ENCODE measurements at places on chromosomes 5 and 9.

- no peak for DNase-seq
These were observed 151.8 kb downstream of the EPB41L4A start for GRCh38 chr5:112267231-112267630.

GRCh38 chr5:35884191-35884769 is 27.6 kb downstream of the IL7R start:
- no peak for DNase-seq

GRCh38 chr9:118422508-118422907 is 718.3 kb downstream of the TLR4 start:
- DNase-seq = no peak

DNA sequence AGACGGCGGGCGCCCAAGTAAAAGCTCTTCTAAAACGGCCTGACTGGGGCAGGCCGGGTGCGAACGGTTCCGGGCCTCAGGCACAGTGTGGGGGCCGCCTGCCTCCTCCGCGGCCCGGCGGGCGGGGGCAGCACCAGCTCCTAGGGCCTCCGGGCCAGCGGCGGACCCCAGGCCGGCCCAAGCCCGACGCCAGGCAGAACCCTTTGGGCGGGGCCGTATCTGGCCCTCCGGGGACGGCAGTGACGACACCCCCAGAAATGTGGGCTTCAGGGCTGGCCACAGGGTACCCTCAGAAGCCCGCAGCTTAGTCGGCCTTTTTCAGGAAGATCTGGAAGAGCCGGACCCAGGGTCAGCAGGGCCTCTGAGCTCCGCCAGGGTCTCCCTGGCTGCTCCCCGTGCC is 4.0 kb downstream of the LTC4S start:
- no peak for DNase-seq

- DNase-seq = no peak
These were observed 904 bp downstream of the GDNF start for GRCh38 chr5:37838933-37839341.

DNA sequence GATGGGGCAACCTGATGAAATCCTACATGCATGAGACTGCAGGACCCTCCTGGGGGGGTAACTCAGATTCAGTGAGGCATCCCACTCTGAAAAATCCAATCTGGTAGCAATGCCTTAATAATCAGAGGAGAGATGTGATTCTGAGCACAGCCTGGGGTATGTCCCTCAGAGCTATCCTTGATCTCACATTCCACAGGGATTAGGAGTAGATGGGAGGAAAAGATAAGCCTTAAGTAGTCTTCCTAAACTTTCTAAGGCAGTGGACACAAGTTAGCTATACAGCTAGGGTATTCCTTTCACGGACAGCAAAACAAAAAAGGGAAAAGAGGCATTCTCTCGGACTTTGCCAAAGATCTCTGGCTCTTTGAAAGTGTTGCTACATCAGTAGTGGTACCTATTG is 3.9 kb upstream of the SPATA9 start:
- no peak for DNase-seq

DNA sequence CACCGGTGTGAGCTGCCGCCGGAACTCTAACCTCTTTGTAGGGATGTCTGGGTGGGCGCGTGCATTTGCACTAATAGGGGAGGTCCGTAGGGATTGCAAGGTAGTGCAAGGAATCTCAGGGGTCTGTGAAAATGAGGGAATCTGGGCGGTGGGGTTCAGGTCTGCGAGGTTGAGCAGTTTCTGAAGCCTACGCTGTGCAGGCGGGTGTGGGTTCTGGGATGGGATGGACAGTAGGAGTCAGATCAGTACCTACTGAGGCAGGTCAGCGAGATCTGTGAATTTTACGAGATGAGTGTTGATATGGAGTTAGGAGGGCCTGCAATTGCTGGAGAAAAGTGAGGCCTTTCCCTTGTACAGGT is 856 bp upstream of the ATOSB start:
- DNase-seq = no peak

GRCh38 chr9:19127871-19128500 is 694 bp upstream of the PLIN2 start:
- no peak for DNase-seq

- DNase-seq = no peak
These were observed 66.1 kb downstream of the KIF4B start for GRCh38 chr5:155079698-155080097.

DNA sequence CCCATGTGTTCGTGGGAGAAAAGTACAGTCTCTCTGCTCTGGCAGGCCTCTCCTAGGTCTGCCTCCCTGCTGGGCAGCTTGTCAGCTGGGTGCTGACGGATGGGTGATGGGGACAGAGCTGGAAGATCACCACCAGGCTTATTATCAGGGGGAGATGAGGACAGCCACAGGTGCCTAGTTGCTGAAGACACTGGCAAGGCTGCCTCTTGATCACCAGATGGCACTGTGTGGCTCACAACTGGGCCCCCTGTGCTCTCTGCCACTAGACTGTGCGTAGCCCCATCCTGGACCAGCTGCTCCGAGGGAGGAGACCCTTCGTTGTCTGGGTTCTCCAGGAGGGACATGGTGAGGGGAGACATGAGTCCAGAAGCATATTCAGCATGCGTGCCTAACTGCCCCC is 73.0 kb downstream of the KIF24 start:
- no peak for DNase-seq

DNA sequence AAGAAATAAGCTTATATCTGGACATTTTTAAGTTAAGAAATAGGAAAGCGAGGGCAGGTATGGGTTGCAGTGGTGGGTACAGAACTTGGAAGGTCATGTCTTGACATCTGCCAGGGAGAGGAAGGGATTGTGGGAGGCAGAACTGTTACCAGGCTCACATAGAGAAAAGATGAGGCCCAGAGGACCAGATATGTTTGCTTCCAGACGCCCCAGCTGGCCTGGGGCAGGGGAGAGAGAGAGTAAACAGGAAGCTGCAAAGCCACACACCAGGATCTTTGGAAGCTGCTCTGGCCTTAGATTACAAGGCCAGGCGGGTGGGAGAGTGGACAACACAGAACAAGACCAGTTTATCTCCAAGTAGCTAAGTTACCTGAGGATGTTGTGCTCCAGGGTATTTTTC is 71.2 kb downstream of the MARCHF11 start:
- DNase-seq = no peak

- DNase-seq = no peak
These were observed 6.4 kb downstream of the SOWAHA start for GRCh38 chr5:132819468-132819867.

DNA sequence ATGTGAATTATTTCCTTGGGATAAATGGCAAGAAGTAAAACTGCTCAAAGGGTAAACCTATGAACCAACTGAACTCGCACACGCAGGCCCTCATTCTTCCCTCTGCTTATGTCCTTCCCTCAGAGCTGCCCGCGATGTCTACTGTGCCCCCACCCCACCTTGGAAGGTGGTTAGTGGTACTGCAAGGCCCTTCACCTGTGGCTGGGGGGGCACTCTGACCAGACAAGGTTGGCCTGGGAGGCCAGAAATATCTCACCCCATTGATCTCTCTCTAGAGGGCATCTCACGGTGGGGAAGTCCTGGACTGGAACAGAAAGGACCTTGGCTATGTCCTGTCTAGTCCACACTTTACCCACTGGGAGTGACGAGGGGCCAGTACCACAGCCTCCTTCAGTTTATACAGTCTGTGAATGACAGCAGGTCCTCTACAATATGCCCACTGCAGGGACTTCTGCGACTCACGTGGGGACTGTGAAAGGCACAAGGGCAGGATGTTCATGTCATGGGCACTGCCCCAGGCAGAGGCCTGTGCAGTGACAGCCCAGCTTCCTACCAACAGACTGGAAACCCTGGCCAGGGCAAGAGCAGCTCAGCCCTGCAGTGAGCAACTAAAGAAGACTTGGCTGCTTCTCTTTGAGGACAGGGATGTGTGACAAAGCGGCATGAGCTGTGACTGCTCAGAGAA is 56.8 kb upstream of the SYNPO start:
- no peak for DNase-seq

- no peak for DNase-seq
These were observed 434.0 kb upstream of the C9orf72 start for GRCh38 chr9:28007097-28007817.

DNA sequence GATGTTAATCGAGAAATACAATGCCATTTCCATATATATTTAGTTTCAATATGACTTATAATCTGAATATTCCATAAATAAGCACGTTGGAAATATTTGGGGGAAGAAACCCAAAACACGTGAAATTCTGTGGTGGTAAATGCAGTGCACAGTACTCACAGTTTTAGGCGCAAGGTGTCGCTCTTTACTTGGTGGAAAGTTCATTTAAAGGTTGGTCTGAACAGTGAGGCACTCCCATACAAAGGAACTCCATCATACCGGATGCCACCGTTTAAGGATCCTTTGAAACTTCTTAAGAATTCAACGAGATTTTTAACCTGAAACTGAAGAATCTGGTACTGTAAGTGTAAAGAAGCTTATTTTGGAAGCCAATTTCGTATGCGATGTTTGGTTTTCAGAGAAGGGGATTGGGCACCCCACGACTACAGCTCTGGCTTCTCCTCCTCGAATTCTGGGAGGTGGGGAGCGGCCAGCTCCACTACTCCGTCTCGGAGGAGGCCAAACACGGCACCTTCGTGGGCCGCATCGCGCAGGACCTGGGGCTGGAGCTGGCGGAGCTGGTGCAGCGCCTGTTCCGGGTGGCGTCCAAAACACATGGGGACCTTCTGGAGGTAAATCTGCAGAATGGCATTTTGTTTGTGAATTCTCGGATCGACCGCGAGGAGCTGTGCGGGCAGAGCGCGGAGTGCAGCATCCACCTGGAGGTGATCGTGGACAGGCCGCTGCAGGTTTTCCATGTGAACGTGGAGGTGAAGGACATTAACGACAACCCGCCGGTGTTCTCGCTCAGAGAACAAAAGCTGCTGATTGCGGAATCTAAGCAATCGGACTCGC is at the start of gene PCDHA11:
PCDHA11 (plus strand) TSS at position 237 of the 834 bp plus-strand sequence; CDS start at position 384, 147 bp downstream.
- peak; percentile 47 for DNase-seq

DNA sequence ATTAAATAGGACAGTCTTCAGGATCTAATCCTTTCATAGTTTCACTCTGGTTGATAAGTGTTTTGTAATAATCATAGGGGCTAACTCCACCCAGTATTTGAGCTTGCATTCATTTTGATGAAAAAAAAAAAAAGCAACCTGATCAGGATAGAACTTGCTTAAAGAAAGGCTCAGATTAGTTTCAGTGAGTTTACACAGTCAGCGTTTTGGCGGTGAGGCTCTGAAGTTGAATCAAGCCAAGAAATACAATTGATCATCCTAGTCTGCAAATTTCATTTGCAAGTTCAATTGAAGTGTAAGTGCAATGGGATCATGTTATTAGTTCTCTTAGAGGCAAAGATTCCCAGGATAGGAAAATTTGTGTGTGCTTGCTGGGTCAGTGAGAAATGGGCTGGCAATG is 159.7 kb upstream of the ELL2 start:
- no peak for DNase-seq

DNA sequence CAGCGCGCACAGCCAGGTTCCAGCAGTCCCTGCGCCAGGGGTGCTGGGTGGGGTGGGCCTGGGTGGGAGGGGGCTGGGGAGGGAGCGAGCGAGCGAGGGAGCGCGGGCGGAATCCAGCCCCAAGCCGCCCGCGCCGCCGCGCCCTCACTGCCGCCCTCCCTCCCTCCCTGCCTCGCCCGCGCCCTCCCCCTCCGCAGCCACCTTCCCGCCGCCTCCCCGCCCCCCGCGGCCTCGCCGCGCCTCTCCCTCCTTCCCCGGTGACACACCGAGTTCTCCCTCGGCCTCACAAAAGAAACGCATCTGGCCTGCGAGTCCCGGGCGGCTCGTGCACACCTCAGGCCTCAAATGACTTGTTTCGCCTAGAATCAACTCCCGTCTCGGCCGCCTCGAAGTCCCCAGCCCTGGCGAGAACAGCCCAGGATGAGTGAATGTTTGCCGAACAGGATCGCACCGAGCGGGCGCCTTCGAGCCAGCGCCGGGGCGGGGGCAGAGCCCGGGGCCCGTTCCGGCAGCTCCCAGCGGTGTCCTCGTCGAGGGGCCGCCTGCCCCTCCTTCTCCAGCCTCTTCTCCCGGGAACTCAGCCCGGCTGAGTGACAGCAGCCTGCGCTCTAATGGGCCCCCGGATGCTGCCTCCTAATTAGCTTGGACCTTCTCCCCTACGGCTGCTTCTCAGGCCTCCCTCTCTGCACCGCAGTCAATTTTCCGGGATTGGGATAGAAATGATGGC is 371 bp upstream of the PITX1 start:
- no peak for DNase-seq

DNA sequence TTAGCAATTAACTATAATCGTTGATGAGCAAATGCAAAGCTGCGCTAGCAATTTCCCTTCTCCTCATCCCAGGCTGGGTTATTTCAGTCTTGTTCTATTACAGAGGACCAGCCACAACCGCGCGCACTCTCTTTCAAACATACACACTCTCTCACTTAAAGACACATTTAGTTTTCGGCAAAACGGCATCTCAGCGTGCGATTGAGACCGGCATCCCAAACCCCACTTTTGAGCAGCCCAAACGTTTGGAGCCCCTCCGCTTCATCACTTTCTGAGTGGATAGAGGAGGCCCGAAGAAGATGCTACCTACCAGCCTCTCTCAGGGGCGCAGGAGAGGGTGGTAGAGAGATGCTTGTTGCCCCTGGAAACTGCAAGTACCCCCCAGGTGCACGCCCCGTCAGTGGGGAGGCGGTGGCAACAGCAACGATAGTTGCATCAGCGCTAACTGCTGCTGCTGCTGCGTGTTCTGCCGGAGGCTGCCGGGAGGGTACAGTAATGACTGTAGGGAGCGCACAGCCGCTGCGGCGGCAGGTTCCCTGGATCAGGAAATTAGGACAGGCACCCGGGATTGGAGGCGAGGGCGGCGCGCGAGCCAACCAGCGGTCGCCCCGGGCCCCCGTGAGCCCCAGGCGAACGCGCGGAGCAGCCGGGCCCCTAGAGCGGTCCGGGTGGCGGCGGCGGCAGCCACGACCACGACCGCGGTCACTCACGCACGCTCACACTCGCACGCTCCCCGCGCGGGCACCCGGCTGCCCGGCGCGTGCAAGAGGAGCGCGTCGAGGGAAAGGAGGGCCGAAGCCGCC is 467 bp upstream of the VLDLR start:
- peak; percentile 65 for DNase-seq

DNA sequence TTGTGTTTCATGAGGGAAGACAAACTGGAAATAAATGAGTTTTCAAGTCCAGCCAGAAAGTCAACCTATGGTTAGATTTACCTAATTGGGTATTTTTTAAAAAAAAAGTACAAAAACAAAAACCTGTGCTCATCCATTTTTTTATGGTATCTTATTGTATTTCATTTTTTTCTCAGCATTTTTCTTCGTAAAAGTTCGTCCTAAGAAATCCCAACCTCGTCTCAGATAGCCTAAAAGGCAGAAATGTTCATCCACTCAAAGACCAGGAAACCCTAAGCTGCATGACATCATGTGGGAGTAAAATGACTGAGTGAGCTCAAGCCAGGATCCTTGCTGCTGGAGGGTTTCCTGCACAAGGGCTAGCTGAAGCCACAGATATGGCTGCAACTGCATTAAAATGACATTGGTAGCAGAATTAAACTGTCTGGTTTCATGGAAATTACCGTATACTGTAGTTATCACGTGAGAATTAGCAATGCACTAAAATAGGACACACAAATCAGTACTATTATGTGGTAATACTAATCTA is 70.4 kb downstream of the NFIB start:
- DNase-seq = no peak

GRCh38 chr9:71986900-71987299 is 73.5 kb downstream of the C9orf57 start:
- no peak for DNase-seq

GRCh38 chr5:34005211-34005610 is 2.6 kb downstream of the AMACR start:
- DNase-seq = no peak

All from C1 segment of cervical spinal cord (tissue), 14 donors.